ENCODE measurements at places on chromosomes 5 and 9.

- DNase-seq, result no peak
These were observed 103.8 kb upstream of the ZNF618 start for GRCh38 chr9:113772121-113772810.

- no peak for DNase-seq
These were observed 6.3 kb downstream of the FOXD1 start for GRCh38 chr5:73442231-73442811.

DNA sequence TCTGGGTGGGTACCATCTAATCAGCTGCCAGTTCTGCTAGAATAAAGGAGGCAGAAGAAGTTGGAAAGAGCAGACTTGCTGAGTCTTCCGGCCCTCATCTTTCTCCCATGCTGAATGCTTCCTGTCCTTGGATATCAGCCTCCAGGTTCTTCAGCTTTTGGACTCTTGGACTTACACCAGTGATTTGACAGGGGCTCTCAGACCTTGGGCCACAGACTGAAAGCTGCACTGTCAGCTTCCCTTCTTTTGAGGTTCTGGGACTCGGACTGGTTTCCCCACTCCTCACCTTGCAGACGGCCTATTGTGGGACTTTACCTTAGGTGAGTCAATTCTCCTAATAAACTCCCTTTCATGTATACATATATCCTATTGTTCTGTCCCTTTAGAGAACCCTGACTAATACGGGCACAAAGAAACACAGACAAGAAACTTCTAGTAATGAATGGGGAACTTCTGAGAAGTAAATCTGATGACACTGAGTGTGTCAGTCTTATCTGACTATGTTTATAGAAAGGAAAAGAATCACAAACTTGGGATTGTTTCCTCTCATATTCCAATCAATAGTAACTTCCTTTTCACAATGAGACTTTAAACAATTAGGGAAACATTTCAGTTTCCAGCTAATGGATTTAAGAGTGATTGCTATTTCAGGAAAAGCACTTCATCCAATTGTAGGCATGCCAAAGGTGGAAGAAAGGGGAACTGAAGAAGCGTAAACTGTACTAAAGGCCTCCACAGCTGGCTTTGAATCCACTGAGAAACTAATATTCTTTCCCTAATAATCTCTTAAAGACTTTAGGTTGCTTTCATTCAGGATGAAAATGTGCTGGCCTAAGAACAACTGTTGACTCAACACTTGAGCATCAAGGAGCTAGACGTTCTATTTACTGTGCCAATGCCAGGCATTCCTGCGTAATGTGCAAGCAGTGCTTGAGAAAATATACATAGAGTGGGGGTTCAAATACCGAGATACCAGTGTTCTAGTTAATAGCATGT lies 127.9 kb upstream of the PTGER4 start:
- DNase-seq, result no peak

DNA sequence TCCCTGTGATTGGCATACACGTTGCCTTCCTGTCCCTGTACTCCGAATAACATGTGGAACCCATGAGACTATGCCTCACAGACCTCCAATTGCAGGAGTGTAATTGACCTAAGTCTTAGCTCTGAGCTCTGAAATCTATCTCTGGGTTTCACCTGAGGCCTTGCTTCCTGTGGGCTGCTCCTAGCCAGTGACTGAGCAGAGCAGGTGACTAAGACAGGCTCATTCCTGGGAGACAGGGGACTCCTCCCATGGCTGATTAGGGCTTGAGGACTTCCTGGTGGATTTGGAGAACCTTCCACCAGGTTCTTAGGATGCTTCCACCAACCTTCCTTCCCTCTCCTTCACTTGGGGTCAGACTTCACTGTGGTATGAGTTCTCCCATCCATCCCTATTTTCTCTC lies 22.3 kb upstream of the MIER3 start:
- DNase-seq, result no peak

GRCh38 chr9:110844121-110844520 lies 175.5 kb downstream of the MUSK start:
- DNase-seq, result no peak

DNA sequence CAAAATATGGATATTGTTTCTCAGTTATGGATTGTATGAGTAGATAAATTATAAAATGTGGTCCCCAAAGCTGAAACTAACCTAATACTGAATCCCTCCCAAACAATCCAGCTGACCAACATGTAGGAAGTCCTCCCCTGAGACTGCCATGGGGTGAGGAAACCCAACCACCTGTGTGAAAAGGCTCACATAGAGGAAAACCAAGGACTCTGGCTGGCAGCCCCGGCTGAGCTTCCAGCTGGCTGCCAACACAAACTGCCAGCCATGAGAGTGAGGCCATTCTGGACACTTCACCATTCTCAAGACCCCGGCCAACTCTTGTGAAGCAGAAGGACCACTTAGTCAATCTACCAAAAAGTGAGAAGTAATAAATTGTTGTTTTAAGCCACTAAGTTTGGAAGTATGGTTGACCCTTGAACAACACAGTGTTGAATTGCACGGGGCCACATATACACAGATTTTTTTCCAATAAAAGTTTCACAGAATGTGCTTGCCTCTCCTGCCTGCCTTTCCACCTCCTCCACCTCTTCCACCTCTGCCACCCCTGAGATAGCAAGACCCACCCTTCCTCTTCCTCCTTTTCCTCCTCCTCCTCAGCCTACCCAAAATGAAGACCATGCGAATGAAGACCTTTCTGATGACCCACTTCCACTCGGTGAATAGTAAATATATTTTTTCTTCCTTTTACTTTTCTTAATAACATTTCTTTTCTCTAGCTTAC lies 15.3 kb upstream of the NRG2 start:
- DNase-seq, result no peak

GRCh38 chr9:27534131-27534530 lies 4.5 kb upstream of the MOB3B start:
- no peak for DNase-seq

DNA sequence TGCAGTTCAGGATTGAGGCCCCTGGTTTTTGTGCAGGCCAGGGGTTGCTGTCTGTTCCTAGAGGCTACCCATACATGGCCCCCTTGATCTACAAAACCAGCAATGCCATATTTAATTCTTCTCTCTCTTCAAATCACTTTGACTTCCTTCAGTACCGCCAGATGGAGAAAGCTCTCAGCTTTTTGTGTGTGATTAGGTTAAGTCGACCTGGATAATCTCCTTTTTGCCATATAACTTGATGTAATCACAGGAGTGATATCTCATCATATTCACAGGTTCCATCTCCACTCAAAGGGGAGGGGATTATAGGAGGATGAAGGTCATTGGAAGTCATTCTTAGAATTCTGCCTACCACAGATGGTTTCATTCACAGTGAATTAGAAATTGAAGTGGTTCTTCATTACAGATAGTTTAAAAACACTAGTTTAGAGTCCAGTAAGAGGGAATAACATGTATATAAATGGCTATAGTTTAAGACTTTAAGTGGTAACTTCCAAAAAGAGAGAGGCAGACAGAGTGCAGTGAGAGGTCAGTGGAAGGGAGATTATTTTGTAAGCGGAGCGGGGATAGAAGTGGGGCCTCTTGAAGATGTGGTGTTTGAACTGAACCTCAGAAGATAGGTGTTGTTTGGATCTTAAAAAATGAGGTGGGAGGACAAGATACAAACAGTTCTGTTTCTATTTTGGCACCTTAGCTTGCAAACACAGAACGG lies 85.9 kb downstream of the GALNT10 start:
- DNase-seq, result no peak

- DNase-seq, result no peak
These were observed 47.9 kb upstream of the HSPA9 start for GRCh38 chr5:138623053-138623452.

Data from activated gamma-delta T cell (primary cell).